GM19239 (cell line): ENCODE measurements at places on chromosomes 5 and 9.

DNA sequence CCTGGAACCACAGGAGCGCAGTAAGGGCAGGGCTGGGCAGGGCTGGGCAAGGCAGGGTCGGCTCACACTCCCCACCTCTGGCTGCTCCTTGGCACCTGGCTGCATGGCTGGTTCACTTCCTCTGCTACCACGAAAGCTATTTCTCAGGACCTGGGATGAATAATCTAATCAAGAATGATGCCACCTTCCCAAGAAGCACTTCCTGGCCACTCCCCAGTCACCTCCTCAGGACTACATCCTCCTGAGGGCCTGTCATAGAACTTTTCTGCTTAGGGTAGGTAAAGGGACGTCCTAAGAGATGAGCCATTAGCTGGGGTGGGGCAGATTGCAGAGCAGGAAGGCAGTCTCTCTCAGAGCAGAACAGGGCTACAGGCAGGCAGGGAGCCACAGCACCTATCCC, 288.2 kb upstream of the MAP3K1 start:
- DNase-seq, result no peak

DNA sequence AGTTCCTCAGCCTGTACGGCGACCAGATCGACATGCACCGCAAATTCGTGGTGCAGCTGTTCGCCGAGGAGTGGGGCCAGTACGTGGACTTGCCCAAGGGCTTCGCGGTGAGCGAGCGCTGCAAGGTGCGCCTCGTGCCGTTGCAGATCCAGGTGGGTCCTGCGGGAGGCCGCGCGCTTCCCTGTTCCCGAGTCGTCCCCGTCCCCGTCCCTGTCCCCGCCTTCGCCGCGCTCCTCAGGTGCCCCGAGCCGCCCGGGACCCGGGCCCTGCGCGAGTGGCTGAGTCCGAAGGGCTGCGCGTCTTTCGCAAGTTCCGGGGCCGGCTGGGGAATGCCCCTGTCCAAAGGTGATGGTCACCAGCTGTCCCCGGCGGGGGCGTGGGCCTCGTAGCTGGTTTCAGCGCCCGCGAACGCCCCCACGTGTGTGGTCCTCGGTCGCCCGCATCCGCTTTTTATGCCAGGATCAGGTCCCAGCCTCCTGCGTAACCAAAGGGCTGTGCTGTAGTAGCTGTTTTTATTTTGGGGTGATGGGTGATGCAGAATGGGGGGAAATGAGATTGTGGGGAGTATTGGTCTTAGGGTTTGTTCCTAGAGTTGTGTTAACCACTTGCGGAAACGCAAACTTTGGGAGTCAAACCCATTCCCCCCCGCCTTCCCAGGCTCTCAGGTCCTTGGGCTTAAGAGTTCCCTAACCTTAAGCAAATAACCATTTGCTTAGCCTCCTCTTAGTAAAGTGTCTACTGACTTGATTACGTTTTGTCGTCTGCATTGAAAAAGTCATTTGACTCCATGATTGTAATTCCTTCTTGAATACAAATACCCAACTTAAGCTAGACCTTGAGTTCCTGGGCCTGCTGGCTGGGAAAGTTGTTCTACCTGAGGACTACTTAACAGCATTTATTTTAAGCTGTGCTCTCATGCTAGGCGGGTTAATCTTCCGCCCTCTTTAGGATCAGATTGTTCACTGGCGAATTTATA, 663 bp downstream of the ISOC1 start:
- DNase-seq, result peak; percentile 21

DNA sequence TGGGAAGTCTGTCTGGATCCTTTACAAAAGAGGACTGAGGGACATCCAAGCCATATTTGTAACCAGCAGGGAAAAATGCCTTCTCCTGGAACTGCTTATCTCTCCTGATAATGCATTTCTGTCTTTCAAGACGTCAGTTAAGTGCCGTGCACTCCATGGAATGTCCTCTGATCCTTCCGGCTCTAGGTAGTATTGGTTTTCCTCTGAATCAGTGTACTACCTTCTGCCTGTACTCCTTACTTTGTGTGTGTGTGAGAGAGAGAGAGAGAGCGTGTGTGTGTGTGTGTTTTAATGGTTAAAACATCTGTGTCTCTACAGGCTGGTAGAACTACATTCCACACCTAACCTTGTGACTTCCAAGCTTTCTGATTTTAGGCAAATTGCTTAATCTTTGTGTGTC, 89.9 kb downstream of the PIP5K1B start:
- DNase-seq, result no peak

GRCh38 chr5:131536850-131537448, 98.1 kb downstream of the RAPGEF6 start:
- no peak for DNase-seq
